Cortex of kidney (tissue), 1 donor: ENCODE measurements at places on chromosomes 5 and 9.

GRCh38 chr9:112503170-112503569 is 16.5 kb downstream of the KIAA1958 start:
- DNase-seq, result no peak

GRCh38 chr9:86749894-86750255 is 197.4 kb downstream of the GAS1 start:
- no peak for DNase-seq

DNA sequence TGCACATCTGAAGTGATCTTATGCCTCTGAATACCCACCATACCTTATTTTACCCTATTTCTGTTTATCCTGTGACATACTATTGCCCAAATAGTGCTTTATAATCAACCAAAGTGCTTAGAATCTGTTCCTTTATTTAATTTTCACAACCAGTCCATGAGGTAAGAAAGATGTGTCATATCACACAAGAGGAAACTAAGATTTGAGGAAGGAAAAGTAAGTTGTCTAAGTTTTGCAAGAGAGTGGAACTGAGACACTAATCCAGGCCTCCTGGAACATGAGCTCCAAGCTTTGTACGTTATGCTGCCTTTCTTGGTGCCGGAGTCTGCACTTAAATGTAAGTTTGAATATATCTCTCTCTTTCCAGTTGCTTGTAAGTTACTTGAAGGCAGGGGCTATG is 17.2 kb downstream of the KDM3B start:
- DNase-seq, result no peak

GRCh38 chr5:151023047-151023615 is 2.7 kb downstream of the GPX3 start:
- no peak for DNase-seq

DNA sequence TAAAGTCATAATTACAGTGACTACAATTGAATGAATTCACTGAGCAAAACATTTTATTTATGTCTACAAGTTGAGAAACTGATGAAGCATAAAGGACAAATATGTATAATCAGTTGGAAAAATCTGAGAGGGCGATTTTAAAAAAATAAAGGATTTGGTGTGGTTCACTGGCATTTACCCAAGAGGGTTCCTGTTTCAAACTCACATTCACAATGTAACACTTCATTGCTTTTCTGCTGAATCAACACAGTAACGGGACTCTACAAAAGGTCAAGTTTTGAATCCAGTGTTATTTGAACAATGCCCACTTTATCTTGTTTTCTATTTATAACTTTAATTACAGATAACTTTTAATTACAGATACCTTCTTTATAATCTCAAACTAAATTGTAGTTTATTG is 138.6 kb downstream of the NUDT12 start:
- no peak for DNase-seq

DNA sequence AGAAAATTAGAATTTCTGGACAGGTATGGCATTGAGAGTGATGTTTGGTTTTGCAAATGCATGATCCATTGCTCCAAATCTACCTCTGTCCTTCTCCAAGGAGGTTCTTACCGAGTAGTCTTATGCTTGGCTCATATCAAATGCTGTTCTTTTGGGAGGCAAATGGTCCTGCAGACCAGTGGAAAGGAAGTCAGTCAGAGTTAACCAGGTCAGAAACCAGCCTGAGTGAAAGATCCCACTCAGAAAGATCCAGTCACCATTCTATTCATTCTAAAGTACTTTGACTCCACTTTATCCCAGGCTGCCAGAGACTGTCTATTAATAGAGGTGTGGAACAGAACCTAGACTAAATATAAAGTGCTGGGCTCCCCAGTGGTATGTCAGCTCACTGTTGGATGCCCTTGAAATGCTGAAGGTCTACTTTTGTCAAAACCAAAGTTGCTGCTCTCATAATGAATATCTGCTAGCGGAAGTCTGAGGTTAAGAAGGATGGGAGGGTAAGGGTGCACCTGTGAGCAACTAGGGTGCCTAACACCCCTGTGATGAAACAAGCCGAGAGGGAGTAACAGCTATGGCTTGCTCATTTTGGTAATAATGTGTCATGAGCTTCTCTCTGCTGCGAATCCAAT is 302.2 kb downstream of the ZNF608 start:
- DNase-seq, result no peak

DNA sequence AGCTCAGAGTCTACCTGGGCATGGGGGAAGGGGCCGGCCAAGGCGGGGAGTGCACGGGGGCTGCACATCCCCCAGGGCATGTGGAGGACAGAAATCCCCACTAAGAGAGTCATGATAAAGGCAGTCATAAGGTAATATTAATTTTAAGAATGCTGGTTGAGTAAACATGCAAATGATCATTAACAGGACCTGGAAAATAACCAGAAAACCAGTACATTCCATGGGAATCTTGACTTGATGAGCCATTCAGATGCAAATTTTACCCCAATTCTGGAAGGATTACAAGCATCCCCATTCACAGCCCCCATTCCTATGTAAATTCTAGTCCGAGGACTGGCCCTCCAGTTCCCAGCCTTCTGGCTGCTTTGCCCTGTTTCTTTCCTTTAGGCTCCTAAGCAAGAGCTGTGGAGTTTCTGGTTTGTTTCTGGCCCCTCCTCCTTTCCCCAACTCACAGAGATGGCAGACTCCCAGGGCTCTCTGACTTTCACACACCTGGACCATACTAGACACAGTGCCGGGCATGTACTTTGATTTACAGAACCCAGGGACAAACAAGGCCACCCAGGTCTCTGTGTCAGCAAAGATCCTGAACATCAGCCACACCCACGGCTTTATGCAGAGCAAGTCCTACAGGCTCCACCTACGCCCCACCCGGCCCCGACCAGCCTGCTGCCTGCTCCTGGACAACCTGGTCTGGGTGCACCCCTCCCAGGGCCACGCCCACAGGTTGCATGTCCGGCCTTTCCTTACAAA is 62.7 kb downstream of the SEMA4D start:
- DNase-seq, result no peak

GRCh38 chr5:148969291-148969690 is 93.6 kb downstream of the SH3TC2 start:
- DNase-seq, result no peak

GRCh38 chr5:16842896-16843295 is 93.2 kb downstream of the MYO10 start:
- no peak for DNase-seq

GRCh38 chr5:141708016-141708415 is 26.0 kb upstream of the ARAP3 start:
- no peak for DNase-seq

- no peak for DNase-seq
These were observed 37.3 kb downstream of the PALM2AKAP2 start for GRCh38 chr9:109817146-109817845.

DNA sequence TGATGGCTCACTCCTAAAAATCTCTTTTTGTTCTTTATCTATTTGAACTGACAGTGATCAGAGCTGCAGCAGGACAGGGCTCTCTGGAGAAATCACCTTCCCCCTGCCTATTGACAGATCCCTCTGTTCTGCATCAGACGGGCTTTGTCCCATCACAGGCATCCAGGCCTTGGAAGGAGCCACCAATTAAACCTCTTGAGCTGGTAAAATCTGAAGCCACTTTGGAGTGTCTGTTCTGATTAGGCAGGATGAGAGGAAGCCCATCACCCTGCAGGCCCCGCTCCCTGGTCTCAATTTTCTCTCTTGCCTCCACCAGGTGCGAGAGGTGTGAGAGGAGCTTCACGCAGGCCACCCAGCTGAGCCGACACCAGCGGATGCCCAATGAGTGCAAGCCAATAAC is 97.7 kb downstream of the PRDM6 start:
- no peak for DNase-seq

GRCh38 chr5:23013395-23013998 is 160.4 kb upstream of the CDH12 start:
- no peak for DNase-seq

DNA sequence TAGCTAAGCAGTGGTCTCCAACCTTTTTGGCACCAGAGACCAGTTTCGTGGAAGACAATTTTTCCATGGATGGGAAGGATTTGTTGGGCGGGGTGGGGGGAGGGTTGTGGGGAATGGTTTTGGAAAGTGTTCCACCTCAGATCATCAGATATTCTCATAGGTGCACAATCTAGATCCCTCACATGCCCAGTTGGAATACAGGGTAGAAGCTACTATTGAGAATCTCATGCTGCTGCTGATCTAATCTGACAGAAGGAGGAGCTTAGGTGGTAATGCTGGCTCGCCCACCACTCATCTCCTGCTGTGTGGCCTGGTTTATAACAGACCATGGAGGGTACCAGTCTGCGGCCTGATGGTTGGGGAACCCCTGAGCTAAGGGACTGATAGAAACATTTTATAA is 662.7 kb upstream of the RGMB start:
- no peak for DNase-seq

DNA sequence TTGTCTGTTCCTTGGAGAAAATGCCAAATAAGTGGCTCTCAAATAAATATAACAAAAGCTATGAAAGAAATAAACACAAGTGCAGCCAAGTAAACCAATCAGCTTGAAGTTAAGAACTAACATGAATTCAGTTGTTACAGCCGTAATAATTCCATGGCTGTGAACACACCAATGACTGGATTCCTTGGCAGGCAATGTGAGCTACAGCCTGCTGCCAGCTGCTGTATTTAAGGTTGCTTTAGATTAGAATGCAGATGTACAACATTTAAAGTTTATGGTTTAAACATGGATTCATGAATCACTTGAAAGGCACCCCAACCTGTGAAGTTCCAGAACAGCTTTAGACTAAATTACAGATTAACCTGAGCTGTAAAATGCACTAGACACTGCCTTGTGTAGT is 626.4 kb upstream of the SEMA6A start:
- DNase-seq, result no peak

DNA sequence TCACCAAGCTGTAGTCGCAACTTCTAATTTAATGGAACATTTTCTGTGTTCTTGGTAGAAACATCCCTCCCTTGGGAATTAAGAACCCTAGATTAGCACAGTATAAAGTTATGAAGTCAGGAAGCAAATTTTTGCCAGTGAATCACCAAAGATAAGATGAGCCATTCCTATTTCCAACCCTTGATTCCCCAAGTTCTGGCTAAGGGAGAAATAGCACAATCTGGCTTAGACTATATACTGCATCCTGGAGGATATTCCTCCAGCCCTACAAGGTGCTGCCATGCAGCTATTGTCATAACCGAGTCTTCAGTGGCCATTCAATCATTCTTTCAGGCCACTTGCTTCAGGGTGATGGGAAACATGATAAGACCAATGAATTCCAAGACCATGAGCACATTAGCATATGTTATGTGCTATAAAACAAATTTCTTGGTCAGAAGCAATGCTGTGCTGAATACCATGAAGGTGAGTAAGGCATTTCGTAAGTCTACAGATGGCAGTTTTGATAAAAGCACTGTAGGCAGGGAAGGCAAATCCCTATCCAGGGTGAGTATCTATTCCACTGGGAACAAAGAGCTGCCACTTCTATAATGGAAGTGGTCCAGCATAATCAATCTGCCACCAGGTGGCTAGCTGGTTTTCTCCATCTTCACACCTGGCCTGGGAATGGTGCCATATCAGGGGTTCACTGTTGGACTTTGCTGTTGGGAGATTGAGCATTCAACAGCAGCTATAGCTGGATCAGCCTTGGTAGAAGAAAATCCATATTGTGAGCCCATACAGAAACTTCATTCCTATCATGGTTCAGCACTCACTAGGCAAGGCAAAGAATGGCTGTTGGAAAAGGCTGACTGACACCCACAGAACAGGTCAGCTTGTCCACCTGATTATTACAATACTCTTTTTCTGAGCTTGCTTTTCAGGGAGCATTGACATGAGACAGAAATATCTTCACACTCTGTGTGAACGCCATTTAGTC is 19.6 kb upstream of the ARL15 start:
- no peak for DNase-seq
